ENCODE measurements at places on chromosomes 5 and 9.

- DNase-seq = no peak
These were observed 51.3 kb downstream of the SLC22A5 start for GRCh38 chr5:132420706-132421272.

GRCh38 chr5:1251678-1252580, 26.7 kb downstream of the SLC6A18 start:
- no peak for DNase-seq

DNA sequence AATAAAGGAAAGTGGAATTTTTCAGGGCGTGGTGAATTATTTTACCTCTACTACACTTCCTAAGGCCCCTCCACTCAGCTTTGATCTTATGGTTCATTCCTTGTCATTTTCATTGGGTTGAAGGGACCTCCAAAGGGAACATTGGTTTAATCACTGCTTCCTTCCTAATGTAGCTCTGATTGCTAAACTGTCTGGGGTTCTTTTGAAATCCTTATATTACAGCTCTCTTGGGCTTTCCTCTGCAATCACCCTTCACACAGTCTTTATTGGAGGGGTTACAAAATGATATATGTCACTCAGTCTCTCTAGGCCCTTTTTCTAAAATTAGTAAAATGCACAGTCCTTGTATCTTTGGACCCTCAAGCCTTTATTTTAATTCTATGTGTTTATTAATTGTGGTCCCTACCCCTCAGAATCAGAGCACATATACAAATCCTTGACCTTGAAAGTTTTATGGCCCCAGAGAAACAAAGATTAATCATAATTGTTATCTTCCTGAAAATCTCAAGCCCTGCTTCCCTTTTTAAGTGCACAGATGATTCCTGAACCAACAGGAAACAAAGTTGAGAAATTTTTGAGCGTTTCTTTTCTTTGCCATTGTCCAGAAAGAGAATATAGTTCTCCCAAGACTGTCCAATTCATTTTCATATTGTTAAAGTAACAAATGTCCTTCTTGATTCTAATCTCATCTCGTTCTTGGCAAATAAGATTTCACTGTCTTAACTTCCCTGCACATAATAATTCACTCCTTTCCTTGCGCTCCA, 330.0 kb downstream of the ARRDC3 start:
- no peak for DNase-seq

GRCh38 chr9:26604076-26604662, 288.4 kb downstream of the CAAP1 start:
- DNase-seq = no peak

GRCh38 chr5:163993126-163993525, 487.7 kb downstream of the MAT2B start:
- no peak for DNase-seq

DNA sequence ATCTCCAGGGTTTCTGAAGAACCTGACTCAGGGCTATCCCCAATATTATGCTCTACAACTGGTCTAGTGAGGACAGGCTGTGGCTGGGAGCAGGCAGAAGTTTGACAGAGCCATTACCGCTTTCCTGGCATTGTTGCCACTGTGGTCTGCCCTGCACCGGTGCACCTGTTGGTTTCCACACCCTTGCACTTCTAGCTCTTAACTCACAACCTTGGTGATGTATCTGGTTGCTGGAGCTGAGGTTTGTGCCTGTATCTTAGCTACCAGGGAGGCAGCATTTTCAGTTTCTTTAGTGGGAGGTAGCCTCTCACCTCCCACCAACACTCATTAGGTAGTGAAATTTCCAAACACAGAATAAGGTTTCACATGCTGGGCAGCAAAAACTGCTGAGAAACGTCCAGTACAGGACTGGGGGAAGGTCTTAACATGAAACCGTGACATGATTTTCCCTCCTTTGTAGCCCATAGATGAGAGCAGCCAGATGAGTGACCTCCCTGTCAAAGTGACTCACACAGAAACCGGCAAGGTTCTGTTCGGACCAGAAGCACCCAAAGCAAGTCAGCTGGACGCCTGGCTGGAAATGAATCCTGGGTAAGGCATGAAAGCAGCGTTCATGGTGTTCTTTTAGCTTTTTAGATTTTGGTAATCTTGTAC, 57.7 kb downstream of the SMARCA2 start:
- no peak for DNase-seq

- peak; percentile 77 for DNase-seq
These were observed 57.8 kb upstream of the HSPA9 start for GRCh38 chr5:138632900-138633489.

DNA sequence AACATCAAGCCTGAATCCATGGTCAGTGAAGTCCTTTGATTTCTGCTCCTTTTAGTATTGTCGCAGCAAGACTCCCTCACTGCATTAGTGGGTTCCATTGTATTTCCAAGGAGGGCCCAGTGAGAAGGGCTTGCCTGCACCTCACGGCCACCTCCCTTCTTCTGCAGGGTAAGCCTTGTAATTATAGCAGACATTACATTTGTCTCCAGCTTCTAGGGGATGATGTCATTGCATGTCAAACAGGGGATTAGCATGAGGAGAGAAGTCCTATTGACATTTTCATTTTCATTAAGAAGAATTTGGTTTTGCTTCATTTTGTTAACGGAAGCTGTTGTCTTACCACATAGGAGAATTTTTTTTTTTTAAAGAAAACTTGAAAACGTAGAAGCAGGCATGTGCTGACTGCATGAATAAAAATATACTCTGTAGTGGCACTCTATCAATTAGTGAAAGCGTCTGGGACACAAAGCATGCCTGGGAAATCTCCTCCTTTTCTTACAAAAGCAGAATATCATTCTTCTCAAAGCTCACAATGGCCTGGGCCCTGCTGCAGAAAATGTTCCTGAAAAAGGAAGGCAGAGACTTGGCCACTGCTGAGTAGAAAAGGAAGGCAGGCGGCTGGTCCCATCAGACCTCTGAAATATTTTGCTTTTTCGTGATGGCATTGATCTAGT, 27.1 kb downstream of the MAP1B start:
- DNase-seq = no peak

GRCh38 chr5:96144289-96144688, 182.6 kb upstream of the ELL2 start:
- DNase-seq = no peak

Data from dermis microvascular lymphatic vessel endothelial cell (primary cell).